Right cardiac atrium (tissue), 5 donors: ENCODE measurements at places on chromosomes 16 and 17. TPM values are rescaled to one million over a fixed set of nuclear protein-coding genes. Genes with fewer than 3 reads are reported as not detected.
A peak's percentile ranks its signal among the peaks of the same experiment; 100 is the strongest.

- DNase-seq, result no peak
Observed at GRCh38 chr17:40034426-40035161, 19.4 kb downstream of the CSF3 start.

GRCh38 chr16:30922420-30922959, 882 bp upstream of the FBXL19 start:
- peak; percentile 100 for DNase-seq

DNA sequence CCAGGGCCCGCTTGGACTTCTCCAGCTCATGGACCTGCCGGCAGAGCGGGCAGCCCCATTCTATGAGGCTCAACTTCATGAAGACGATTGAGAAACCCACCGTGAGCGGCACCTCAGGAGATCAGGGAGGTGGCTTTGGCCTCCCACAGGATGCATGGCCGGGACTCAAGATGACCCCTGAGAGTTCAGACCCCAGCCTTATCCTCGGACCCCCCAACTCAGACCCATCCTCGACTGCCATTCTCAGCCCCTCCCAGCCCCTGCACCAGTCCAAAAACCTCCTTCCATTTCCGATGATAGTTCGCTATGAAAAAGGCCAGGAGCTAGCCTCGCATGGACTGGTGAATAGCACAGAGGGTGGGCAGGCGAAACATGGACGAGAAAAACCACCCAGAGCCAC, 71.0 kb downstream of the NDE1 start:
- DNase-seq, result no peak

The CDH11 gene
- 25.8 TPM for total RNA-seq

GRCh38 chr16:69298261-69298660, 12.9 kb upstream of the VPS4A start:
- no peak for DNase-seq

DNA sequence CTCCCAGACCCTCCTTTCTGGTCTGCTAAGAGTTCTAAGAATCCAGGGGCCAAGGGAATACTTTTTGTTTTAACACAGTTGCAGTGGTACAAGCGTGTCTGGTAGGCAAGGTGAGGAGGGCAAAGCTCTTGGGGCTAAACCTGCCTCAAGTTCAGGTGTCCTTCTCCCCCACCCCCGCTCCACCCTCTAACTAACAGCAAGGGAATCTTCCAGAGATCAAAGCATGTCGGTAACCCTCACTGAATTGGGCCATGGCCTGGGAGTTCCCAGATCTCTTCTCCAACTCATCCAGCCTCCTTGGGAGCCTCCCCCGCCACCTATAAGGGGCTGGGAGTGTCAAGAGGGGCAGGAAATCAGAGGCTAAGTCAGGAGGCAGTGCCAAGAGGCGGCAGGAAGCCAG, 55.7 kb upstream of the TAC4 start:
- no peak for DNase-seq

DNA sequence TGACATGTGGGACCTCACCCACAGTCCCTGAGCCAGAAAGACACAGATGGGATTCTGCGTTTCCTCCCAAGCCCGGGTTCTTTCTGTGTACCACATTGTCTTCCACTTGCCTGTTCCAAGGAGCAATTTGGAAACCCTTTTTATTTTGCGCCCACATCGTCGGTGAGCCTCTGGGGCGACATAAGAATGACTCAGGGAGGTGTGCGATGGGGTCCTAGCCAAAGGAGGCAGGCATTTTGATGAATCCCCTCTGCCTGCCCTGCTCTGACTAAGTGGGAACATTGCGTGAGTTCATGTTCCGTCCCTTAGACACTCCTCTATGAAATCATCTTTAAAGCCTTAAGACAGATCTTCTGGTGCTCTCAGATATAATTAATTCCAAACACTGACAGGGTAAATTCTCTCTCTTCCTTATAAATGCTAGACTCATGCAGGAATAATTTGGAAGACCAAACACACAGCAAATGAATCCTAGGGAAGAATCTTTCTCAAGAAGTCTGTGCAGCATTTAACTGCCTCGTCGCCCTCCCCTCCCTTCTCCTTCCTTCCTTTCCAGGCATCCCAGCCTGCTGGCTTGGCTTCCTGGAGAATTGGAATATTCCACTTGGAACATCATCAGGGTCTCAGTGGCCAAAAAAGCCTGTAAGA, 52.7 kb upstream of the FOXF1 start:
- DNase-seq, result no peak

DNA sequence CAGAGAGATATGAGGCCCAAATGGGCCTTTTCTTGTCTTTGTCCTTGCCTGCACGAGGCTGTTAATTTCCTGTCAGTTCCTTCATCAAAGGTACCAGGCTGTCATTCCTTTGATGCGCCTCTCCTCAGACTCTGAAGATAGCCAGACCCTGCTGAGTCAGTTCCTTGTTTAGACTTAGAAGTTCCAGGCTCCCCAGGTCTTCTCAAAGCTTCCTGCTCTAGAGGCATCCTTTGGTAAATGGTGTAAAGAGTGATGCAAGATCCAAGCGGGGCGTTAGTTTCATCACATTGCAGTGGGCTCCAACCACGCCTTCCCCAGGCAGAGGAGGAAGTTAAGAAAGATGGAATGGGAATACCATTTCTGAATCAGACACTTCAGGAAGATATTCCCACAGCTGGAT, 4.0 kb upstream of the CDH11 start:
- no peak for DNase-seq

GRCh38 chr17:36975922-36976515, 27.3 kb downstream of the AATF start:
- DNase-seq, result no peak

- peak; percentile 53 for DNase-seq
Observed at GRCh38 chr17:68398691-68399637, 58.3 kb downstream of the WIPI1 start.

The PRDM7 gene
- total RNA-seq, result not detected

- DNase-seq, result peak; percentile 79
Observed at GRCh38 chr17:78812855-78813254, 27.8 kb downstream of the USP36 start.

- DNase-seq, result no peak
Observed at GRCh38 chr17:58661499-58661898, 30.3 kb downstream of the TEX14 start.

GRCh38 chr16:49603956-49604355, 230.4 kb downstream of the C16orf78 start:
- no peak for DNase-seq

- no peak for DNase-seq
Observed at GRCh38 chr16:57125376-57125775, 33.0 kb downstream of the CPNE2 start.

GRCh38 chr17:2263183-2264066, 40.2 kb downstream of the SMG6 start:
- no peak for DNase-seq

DNA sequence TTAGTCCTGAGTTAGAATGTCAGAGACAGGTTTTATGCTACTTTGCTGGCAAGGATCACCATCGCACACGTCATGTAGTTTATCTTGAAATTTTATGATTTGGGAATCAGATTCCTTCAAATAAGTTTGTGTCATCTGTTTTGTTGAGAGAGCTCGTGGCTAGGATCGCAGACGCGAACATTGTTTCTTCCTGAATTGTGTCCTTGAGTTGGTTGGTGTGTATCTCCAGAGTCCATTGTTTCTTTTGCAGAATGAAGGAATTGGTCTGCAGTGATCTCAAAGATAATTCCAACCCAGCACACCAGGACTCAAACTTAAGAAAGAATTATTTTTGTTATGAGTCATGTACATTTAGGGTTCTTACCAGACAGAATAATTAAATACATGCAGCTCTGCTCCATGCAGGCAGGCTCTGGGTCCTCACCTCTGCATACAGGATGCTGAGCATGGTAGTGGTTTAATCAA, 51.6 kb downstream of the PRKCA start:
- DNase-seq, result no peak

DNA sequence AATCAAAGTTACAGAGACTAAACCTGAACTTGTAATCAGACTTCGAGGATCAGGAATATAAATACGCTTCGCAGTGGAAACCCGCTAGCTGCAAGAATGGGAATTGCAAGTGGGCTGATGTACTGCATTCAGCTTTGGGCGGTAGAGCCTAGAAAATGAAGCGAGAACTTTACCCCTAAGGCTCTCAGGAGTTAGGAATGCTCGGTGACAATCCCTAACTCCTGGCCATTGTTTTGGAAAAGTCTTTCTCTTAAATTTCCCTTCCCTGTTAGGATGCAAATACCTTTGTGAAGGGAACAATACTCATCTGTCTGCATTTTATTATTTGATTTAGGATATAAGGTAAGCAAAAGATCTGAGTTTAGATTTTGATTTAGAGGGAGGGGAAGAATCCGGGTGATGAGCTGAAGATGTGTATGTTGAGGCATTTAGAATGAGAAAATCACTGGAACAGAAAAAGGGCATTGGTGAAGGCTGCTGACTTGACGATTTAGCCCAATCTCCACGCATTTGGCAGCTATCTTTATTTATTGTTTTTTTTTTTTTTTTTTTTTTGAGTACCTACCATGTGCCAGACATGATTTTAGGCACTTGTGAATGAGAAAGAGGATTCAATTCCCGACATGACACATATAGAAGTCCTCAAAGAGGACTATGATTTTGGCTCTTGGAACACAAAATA, 2.2 kb upstream of the TOX3 start:
- no peak for DNase-seq

DNA sequence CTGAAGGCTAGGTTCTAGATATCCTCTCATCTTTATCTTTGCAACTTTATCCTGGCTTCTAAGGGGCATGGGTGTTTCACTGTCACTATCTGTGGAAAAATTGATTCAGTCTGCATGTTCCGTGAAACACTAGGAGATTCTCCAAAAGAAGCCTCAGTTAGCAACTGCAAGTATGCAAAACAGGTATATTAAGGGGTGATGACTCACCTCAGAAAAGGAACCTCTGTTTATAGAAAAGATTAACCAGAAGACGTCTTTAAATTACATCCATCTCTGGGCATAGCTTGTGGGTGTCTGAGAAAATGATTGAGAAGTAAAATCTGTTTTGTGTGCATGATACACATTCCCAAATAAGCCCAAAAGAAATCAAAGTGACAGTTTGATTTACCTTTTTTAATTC, 353.8 kb upstream of the HSBP1 start:
- no peak for DNase-seq

DNA sequence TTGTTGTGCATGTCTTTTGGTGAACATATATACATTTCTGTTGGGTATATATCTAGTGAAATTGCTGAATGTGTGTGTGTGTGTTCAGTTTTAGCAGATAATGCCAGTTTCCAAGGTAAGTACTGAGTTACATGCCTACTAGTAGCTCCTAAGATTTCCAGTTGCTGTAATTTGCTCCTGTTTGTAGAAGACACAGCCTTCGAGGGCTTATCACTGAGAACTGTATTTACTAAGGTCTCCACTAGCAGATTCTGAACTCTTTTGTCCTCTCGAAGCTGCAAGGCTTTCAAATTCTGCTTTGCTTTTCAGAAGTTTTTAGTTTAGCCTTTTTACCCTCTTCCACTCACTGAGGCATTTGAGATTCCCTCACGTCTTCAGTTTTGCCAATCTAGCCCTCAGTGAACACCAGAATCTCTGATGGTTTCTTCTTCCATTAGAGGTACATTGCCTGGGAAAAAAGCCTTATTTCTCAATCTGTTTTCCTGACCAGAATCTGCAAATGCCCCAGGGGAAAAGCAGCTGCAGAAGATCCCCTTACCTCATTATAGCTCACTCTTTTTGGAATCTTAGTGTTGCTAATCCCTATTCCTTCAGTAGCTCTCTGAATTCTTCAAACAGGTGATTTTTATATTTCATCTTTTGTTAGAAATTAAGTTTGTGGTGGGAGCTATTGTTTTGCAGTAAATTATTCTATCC, 52.9 kb downstream of the NF1 start:
- no peak for DNase-seq

- DNase-seq, result no peak
Observed at GRCh38 chr17:71790791-71791190, 330.0 kb upstream of the SOX9 start.

The YBX2 gene
- total RNA-seq, result 3.1 TPM

The GUCY2D gene
- total RNA-seq, result not detected

DNA sequence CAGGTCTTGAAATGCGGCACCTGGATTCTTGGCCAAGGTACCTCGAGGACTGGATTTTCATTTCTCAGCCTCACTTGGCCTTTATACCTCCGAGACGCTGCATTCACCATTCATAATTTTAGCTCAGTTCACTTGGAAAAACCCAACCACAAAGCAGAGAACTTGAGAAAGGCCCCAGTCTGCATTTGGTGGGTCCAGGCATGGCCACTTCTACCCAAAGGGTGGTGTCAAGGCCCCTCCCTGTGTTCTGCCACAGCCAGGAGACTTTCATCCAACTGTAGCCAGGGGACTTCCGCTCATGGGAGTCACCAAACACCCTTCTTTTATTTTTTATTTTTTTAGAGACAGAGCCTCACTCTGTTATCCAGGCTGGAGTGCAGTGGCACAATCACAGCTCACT, 14.7 kb upstream of the TVP23A start:
- DNase-seq, result no peak

The HASPIN gene
- total RNA-seq, result 0.15 TPM
